ENCODE measurements at places on chromosomes 2 and 18. TPM values are rescaled to one million over a fixed set of nuclear protein-coding genes. Genes with fewer than 3 reads are reported as not detected.

HOXD12 gene
- total RNA-seq = not detected

GDF7 gene
- 1.5 TPM for total RNA-seq

MALT1 gene
- total RNA-seq = 29.7 TPM

UGT1A5 gene
- not detected for total RNA-seq

HDLBP gene
- total RNA-seq = 1,465 TPM

CD302 gene
- 31.8 TPM for total RNA-seq

DUSP19 gene
- 1.3 TPM for total RNA-seq

CNGA3 gene
- total RNA-seq = not detected

DYSF gene
- 2.6 TPM for total RNA-seq

ALPG gene
- total RNA-seq = not detected

RUFY4 gene
- not detected for total RNA-seq

SDC1 gene
- not detected for total RNA-seq

GREB1 gene
- total RNA-seq = 27.2 TPM

KLHL29 gene
- 12.4 TPM for total RNA-seq

MYCN gene
- total RNA-seq = not detected

IL37 gene
- not detected for total RNA-seq

FBXO15 gene
- not detected for total RNA-seq

EFR3B gene
- 6.1 TPM for total RNA-seq

CHPF gene
- total RNA-seq = 194 TPM

SLC9A2 gene
- total RNA-seq = not detected

CLIP4 gene
- 48.7 TPM for total RNA-seq
